NCI-H446 treated with DMSO at 0.1 percent for 48 hours (cell line): ENCODE measurements at places on chromosomes 1 and 21.

GRCh38 chr1:22788254-22788661 lies 77.6 kb downstream of the EPHB2 start:
- no peak for DNase-seq

- DNase-seq, result no peak
Measured at GRCh38 chr1:22995774-22996173, 19.9 kb downstream of the TEX46 start.

- DNase-seq, result no peak
Measured at GRCh38 chr1:101239095-101240040, 2.5 kb downstream of the S1PR1 start.

GRCh38 chr1:24329331-24329730 lies 10.2 kb downstream of the GRHL3 start:
- no peak for DNase-seq

GRCh38 chr1:208681878-208682663 lies 437.9 kb upstream of the PLXNA2 start:
- no peak for DNase-seq

DNA sequence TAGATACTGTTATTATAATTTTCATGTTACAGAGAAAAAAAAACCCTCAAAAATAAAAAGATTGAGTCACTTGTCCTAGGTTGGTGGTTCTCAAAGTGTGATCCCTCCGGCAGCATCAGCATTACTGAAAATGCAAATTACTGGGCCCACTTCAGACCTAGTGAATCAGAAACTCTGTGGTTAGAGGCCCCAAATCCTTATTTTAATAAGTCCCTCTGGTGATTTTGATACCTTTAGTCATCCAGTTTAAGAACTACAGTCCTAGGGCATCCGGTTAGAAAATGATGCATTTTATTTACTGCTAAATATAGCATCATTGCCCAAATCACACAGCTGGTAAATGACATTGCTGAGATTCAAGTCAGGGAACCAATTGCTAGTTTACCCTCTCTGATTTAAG lies 203.7 kb upstream of the RUNX1 start:
- DNase-seq, result no peak

DNA sequence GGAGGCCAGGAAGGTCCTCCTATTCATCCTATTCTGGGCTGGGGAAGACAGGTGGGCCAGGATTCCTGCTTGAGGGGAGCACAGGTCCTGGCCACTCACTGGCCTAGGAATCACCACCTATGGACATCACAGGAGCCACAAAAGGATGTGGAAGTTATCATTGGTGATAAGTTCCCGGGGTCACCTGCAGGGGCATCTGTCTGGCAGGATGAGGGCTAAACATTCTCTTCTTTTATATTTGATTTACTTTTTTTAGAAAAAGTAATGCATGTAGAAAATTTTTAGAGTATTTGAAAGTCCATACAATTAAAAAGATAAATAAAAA lies 33.2 kb upstream of the KIAA0040 start:
- DNase-seq, result no peak

- peak; percentile 78 for DNase-seq
Measured at GRCh38 chr1:93827128-93827527, 51.9 kb downstream of the DNTTIP2 start.

DNA sequence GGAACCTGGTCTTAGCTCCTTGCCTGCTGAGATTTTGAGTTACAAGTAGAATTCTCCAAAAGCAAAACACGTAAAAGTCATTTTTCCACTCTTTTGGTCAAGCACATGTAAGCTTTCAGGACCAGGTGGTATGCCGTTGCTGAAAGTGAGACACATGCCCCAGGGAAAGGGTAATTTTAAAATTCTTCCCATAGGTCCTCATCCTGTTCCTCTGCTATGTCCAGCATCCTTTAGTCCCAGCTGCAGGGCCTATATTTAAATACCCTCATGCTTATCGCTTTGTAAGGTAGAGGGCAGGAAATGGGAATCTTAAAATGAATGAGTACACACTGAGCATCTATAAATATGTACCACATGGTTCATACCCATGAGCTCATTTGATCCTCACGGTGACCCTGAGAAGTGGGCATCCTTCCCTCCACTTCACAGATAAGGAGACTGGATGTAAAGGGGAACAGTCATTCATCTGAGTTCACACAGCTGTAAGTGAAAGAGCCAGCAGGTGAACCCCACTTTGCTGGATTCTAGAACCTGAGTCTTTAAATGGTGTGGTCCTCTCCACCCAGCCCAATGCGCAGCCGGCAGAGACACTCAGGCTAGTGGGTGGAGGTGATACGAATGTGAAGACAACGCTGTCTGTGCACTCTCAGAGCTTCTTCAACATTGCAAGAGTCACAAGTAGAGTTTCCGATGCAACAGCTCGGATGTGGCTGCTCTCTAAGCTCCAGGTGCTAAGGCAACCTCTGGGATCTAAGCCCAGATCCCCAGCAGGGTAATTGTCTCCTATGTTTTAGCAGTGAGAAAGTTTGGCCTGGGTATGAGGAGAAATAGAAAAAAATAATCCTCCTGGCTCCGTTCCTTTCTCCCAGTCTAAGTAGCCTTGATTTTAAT lies 163.5 kb downstream of the PLXNA2 start:
- DNase-seq, result no peak

DNA sequence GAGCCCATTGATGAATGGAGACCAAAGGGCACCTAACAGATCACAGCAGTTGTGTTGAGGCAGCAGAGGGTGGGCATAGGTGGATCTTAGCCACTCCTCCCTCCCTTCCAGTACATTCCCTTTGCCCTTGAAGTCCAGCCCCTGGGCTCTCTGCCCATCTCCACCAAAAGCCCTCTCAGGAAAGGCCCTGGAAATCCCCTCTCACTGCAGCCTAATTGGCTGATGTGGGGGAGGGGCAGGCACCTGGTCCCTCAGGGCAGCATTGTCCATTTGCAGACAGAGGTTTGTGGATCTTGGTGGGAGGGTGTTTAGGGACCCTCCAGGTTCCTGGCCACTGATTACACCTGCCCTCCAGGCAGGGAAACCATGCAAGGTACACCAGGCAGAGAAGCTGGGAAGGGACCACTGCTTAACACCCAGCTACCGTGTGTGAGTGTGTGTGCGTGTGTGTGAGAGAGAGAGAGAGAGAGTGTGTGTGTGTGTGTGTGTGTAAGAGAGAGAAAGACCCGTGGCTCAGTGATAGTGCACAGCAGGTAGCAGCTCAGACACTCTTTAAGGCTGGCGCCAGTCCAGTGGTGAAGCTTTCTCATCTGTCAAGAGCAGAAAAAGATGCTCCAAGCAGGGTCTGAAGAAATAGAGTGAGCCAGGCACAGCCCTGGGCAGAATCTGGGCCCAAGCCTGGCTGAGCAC lies 71.1 kb downstream of the MATN1 start:
- DNase-seq, result no peak

DNA sequence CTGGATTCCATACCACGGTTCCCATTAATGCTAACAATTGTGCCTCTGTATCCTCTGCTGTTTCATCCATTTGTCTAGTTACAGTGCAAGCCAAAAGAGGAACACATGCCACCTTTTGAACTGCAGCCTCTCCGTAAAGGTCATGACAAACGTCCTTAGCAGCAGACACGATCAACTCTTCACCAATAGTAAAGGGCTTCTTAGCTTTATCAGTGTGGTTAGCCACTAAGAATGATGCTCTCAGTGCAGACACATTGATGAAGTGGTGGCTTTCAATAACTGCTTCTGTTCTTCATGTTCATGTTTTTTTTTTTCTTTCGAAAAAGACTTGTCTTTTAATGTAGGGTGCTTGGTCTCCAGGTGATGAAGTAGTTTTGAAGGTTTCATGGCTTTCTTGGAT lies 14.3 kb downstream of the XPR1 start:
- DNase-seq, result no peak

DNA sequence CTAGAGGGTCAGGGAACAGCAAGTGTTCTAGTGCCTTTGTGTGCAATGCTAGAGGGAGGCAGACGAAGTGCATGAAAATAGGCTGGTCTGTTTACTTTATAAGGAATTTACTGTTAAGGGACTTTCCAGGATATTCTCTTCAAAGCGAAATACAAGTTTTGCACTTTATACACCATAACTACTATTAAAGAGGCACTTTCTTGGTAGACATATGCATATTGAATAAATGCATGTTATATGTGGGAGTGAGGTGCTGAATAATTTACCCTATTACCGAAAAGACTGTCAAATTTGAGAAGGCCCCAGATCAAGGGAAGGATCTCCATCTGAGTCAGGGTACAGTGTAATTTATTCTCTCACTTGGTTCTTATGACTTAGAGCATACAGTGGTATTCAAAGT lies 310.5 kb downstream of the S1PR1 start:
- DNase-seq, result no peak

GRCh38 chr21:41727784-41728763 lies 38.8 kb downstream of the RIPK4 start:
- no peak for DNase-seq

- no peak for DNase-seq
Measured at GRCh38 chr1:101191049-101191448, 45.8 kb upstream of the S1PR1 start.

DNA sequence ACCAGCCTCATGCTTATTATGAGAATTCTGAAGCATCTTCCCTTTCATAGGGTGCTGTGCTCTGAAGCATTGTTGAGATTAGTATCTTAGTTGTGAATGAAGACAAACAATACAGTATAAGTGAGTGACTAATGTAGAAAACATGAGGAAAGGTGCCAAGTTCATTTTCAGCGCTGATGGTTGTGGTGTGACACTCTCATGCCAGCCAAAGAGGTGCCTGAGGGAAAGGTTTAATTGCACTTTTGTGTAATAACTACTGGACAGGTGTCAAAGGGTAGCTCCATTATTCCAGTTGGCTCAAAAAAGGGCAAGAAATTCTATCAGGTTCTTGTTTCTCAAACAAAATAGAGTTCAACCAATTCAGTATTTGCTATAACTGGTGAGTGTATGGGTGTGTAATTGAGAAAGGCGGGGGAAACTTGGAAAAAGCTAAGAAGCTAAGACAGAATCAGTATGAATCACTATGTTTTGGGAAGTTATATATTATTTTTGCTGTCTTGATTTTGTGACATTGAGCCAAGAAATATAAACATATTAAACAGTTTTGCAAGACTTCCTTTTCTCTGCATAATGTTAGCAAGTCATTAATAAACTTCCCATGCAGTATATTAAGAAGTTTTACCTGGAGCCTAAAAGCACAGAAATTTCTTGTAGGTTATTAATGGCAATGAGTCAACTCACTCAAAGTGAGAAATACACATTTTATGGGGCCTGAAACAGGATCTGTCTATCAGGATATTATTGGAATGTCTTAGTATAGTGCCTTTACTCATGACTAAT lies 31.8 kb downstream of the KCNK2 start:
- no peak for DNase-seq

- DNase-seq, result no peak
Measured at GRCh38 chr1:117752661-117753060, 146.8 kb downstream of the TENT5C start.

- DNase-seq, result no peak
Measured at GRCh38 chr21:15062606-15062965, 2.2 kb downstream of the NRIP1 start.

DNA sequence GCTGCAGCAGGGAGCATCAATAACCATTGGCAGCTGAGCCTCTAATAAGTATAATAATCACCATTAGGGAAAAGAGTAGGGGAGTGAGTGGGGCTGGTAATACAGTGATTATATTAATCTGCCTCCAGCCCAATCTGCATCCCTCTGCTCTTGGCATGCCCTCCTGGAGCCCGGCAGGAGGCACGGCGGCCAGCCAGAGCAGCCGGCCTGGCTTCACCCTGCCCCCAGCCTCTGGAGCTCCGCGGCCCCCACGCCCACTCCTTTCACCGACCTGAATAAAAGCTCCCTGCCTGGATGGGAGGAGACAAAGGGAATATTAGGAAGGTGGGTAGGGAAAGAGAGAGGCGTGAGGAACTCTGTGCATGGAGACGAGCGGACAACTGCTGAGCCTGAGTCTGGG lies 28.3 kb downstream of the OPTC start:
- peak; percentile 75 for DNase-seq

DNA sequence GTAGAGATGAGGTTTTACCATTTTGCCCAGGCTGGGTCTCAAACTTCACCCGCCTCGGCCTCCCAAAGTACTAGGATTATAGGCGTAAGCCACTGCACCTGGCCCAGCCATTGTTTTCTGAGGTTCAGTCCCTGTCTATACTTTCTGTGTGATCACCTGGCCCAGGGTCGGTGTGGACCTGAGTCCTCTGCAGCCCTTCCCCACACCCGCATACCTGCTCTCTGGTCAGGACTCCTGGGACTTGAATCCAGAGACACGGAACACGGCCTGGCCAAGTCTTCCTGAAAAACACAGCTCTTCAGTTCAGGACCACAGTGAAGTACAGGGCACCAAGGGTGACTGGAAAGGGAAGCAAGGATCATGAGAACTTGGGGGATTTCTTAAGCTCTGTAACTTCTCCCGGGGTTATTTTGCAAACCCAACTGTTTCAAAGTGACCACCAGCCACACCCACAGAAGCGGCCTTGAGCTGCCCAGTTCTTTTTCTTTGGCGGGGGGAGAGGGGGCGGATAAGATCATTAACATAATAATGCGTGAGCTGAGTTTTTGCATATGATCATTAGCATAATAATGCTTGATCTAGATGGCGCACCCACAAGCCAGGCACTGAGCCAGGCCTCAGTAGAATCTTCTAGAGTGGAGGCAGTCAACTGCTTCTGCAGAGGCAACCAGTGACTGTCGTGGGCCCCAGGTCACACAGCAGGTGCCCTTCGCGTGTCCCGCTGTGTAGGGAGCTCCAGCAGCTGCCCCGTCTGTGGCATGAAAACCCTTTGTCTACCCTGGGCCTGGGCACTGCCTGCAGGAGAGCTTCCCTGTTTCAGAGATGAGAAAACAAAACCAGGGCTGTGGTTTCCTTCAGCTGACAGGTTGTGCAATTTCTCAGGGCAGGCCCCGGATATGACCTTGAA lies 1.7 kb upstream of the NADK start:
- DNase-seq, result no peak

- no peak for DNase-seq
Measured at GRCh38 chr1:206112600-206113301, 4.4 kb downstream of the AVPR1B start.

DNA sequence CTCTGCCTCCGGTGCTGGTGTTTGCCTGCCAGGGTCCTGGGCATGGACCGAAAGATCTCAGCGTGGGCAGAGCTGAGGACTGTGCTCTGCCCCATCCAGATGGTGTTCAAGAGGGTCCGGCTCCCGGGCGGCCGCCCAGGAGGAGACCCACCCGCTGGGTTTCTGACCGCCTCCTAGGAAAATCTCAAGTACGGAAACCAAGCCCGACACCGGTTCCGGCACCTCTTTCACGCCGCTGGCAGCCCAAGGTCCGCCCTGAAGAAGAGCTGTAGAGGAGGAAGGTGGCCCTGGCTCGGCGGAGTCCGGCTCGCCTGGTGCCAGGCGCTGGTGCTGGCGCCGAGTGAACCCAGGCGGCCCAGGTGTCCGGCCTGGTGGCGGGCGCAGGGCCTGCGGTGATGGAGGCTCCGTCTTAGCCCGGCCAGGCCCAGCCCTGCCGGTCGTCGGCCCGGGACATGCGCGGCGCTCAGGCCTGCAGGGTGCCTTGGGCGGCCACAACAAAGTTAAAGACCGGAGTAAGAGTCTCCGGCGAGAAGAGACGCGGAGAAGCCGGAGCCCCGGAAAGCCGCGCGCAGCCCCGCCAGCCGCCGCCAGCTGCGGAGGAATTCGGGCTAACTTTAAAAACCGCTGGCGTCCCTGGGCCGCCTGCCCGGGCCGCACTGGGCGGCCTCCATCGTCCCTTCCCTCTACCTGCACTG lies 1.5 kb downstream of the GRIK3 start:
- no peak for DNase-seq
